ENCODE measurements at places on chromosomes 6 and 20. TPM values are rescaled to one million over a fixed set of nuclear protein-coding genes. Genes with fewer than 3 reads are reported as not detected.

NRSN1 gene
- total RNA-seq: not detected

TRIM40 gene
- not detected for total RNA-seq

PRSS35 gene
- 0.37 TPM for total RNA-seq

RAET1E gene
- total RNA-seq: 2.2 TPM

SNX5 gene
- total RNA-seq: 109 TPM

SLC22A7 gene
- not detected for total RNA-seq

BFSP1 gene
- total RNA-seq: 0.73 TPM

GPX5 gene
- not detected for total RNA-seq

EGFL8 gene
- total RNA-seq: 0.73 TPM

MUC21 gene
- total RNA-seq: not detected

ZSCAN9 gene
- total RNA-seq: 5.5 TPM

SLC12A5 gene
- not detected for total RNA-seq

VSX1 gene
- total RNA-seq: not detected

IL20RA gene
- total RNA-seq: 0.37 TPM

ZNF831 gene
- total RNA-seq: not detected

PIGU gene
- 14.5 TPM for total RNA-seq

PPP1R3G gene
- total RNA-seq: 1.8 TPM

HMGCLL1 gene
- under 0.01 TPM for total RNA-seq

DDX43 gene
- 0.39 TPM for total RNA-seq

MLIP gene
- not detected for total RNA-seq

FAM8A1 gene
- total RNA-seq: 16.5 TPM

MACROD2 gene
- total RNA-seq: 0.78 TPM

FAM217A gene
- not detected for total RNA-seq

EYA4 gene
- 0.73 TPM for total RNA-seq

MAP1LC3A gene
- 5.7 TPM for total RNA-seq
